MV-4-11 (cell line): ENCODE measurements at places on chromosomes 13 and 19.

DNA sequence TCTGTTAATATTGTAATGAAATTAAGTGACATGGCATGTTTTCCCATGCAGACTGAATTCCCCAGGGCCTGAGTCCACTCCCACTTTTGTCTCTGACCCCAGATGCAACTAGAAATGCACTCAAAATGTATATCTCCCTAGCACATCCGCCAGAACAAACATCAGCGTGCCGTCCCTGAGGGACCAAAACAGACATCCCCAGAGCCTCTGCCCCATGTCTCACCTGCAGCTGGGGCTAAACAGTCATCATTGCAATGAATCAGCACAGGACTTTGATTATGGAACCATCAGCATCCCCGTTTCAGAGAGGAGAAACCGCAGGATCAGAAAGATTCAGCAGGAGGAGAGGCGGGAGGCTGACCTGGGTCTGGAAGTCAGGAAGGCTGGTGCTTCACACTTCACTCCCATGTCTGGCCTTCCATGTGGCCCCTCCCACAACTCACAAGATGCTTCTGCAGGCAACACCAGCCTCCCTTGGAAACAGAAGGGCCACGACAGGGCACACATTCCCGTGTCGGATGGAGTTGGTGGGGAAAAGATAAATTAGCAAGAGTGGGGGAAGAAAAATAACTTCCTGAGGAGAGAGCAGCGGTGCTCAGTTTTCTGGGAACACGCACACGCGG lies 130.6 kb upstream of the VSTM2B start:
- no peak for DNase-seq

DNA sequence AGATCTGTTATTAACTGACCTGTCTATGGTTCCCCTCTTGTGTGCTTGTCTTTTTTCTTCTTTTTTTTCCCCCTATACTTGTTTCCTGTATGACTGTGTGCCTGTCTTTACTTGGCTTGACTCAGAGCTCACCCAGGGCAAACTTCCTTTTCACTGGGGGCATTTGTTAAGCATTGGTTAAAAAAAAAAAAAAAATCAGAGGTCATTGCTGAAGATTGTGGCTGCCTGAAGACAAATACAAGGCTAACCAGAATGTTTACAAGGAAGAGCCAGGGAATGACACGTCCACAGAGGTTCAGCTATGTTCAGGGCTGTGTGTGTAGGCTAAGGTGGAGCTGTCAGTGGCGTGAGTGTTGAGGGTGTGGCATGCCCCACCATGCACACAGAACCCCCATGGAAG lies 47.1 kb downstream of the LNX2 start:
- DNase-seq: peak; percentile 64

DNA sequence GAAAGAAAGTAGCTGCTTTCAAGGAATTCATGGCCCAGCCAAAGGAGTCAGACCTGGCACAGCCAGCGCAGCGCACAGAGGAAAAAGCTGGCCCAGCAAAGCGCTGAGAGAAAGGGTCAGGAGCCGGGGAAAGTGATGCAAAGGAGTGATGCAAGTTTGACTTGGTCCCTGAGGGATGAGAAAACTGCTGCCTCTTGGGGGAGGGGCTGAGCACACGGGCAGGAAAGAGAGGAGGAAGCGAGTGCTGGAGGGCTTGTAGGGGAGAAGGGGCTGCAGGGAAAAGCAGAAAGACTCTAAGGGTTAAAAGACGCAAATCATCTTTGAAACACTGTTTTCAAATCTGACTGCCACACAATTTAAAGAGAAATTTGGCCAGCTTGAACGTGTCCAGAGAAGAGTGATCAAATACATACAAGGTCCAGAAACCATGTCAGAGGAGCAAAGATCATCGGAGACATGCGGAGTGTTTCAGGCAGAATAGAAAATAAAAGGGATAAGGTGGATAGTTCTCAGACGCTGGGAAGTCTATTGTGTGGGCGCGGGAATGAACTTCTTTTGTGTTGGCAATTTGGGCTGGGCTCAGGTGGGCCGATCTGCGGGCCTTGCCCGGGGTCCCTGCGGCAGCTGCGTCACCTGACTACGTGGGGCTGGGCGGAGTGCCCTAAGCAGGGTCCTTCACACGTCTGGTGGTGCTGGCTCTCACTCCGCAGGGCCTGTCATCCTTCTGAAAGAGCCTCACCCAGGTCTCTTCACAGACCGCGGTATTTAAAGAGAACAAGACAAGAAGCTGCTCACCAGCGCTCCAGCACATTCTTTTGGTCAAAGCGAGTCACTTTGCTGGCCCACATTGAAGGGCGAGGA lies 18.1 kb downstream of the N4BP2L1 start:
- DNase-seq: no peak

GRCh38 chr13:25084096-25084495 lies 11.8 kb upstream of the PABPC3 start:
- no peak for DNase-seq

GRCh38 chr19:6126335-6126974 lies 9.0 kb upstream of the ACSBG2 start:
- peak; percentile 84 for DNase-seq

DNA sequence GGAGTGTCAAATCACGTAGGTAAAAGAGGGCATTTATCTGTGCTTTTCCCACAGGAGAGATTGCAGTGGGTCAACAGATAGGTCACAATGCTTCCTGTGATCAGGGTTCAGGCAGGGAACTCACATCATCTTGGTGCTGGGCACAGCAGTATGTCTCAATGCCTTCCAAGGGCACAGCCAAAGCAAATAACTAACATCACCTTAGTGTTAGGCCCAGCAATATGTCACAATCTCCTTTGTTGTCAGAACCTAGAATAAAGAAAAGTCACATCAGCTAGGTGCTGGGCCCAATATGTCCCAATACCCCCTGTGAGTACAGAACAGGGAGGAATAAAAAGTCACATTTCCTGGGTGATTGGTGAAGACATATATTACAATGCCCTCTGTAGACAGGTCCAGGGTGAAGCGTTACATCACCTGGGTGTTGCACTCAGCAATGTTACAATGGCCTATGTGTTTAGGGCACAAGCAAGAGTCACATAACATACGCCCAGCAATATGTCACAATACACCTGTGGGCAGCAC lies 11.4 kb upstream of the ZNF724 start:
- no peak for DNase-seq

- DNase-seq: no peak
These were observed 1.7 kb downstream of the CNMD start for GRCh38 chr13:52737965-52738364.
